ENCODE measurements at places on chromosomes 11 and 22.

GRCh38 chr22:43218786-43219185 lies 31.9 kb upstream of the TTLL12 start:
- DNase-seq: no peak

GRCh38 chr11:114183044-114183511 lies 113.1 kb upstream of the NNMT start:
- DNase-seq: no peak

DNA sequence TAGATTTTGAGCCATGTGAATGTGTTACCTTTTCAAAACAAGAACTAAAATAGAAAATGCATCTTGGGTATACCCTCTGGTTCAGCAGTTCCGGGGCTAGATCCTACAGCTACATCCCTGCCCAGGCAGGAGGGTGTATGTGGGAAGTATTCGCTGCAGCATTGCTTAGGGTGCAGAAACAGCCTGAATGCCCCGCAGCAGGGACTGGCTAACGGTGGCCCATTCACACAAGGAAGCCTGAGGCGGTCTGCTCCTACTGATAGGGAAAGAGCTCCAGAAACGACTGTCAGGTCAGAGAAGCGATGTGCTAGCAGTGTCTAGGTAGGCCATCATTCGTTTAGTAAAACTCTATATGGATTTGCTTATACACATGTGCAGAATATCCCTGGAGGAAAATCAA lies 9.9 kb upstream of the RASL10A start:
- DNase-seq: no peak

GRCh38 chr11:3003396-3004231 lies 11.5 kb upstream of the NAP1L4 start:
- no peak for DNase-seq

- no peak for DNase-seq
These were observed 18.0 kb downstream of the CNTF start for GRCh38 chr11:58640386-58641023.

- peak; percentile 72 for DNase-seq
These were observed 20.5 kb downstream of the LRRC55 start for GRCh38 chr11:57202281-57202680.

DNA sequence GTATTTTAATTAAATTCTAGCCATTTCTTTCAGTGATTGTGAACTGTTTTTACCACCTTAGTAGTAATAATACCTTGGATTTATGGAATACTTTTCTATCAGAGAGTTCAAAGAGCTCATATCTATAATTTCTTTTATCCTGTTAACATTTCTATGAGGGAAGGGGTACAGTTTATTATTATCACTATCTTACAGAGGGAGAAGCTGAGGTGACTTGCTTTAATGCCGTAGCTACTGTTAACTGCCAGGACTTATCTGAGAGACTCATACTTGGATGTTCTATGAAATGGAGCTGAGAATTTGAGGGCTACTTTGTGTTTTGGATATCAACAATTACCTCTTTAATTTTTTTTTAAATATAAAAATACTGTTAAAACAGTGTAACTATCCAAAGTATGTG lies 3.3 kb downstream of the REXO2 start:
- no peak for DNase-seq

- no peak for DNase-seq
These were observed 3.3 kb downstream of the IL17REL start for GRCh38 chr22:50009251-50009650.

GRCh38 chr11:61697764-61698163 lies 17.6 kb downstream of the DAGLA start:
- no peak for DNase-seq

DNA sequence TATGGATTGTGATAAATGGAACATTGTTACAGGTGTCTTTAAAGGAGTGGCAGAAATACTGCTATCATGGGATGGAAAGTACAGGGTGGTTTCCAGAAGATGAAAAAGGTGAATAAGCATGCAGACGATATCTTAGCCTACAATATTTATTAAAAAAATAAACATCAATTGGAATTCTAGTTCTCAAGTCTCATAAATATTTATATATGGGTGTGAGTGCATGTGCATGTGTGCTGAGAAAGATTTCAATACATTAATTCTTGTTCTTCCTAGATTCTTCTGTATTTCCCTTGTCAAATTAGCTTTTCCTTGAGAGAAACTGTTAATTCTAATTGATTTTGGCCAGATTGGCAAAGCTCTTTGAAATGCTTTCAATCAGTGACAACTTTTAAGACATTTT lies 618.2 kb downstream of the METTL15 start:
- no peak for DNase-seq

- no peak for DNase-seq
These were observed 883 bp upstream of the HMOX1 start for GRCh38 chr22:35380013-35380412.

DNA sequence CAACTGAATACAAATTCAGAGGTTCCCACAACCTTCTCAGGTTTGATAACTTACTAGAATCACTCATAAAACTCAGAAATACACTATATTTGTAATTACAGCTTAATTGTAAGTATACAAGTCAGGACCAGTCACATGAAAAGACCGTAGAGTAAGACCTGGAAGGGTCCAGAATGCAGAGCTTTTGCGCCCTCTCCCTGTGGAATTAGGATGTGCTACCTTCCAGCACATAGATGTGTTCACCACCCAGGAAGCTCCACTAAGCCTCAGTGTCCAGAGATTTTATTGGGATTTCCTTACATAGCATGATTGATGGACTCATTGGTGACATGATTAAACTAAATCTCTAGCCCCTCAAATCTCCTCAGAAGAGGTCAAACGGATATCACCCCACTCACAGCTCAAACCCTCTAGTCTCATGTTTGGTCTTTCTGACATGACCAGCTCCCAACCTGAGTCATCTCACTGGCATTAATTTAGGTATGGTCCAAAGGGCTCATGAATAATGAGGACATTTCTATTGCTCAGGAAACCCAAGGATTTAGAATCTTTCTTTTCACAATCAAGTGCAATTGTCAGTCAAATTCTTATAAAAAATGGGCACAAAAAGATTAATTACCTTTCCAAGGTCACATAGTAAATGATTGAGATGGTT lies 77.2 kb upstream of the UBASH3B start:
- no peak for DNase-seq

GRCh38 chr11:46216019-46216764 lies 61.3 kb upstream of the CREB3L1 start:
- DNase-seq: peak; percentile 18

GRCh38 chr11:64796757-64797541 lies 6.1 kb downstream of the MAP4K2 start:
- DNase-seq: no peak

DNA sequence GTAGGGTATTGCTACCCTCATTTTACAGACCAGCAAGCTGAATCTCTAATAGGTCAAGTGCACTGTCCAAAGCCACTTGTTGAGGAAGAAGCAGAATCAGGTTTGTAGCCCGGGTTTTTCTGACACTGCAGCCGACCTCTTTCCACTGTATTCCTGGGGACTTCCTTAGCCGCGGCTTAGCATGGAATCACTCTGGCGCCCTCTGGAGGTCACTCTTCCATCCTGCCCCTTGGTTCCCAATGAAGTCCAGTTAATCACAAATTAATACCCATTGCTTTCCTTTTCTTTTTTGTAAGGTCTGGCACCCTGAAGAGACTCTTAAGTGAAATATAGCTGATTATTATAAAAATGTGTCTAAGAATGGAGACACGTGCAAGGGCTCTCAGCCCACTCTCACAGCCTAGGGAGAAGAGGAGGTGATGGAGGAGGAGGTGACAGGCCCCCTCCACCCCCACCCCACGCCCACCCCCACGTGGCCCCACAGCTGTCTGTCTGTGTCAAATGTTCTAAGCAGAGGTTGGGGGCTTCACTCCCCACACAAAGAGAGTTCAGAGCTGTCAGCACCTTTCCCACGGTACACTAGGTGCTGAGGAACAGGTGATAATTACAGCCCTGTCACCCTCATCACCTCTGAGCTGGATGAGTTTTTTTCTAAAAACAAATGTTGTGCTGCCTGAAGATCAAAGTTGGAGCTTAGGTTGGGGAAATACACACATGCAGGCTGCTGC lies 57.7 kb upstream of the DRD2 start:
- peak; percentile 95 for DNase-seq

DNA sequence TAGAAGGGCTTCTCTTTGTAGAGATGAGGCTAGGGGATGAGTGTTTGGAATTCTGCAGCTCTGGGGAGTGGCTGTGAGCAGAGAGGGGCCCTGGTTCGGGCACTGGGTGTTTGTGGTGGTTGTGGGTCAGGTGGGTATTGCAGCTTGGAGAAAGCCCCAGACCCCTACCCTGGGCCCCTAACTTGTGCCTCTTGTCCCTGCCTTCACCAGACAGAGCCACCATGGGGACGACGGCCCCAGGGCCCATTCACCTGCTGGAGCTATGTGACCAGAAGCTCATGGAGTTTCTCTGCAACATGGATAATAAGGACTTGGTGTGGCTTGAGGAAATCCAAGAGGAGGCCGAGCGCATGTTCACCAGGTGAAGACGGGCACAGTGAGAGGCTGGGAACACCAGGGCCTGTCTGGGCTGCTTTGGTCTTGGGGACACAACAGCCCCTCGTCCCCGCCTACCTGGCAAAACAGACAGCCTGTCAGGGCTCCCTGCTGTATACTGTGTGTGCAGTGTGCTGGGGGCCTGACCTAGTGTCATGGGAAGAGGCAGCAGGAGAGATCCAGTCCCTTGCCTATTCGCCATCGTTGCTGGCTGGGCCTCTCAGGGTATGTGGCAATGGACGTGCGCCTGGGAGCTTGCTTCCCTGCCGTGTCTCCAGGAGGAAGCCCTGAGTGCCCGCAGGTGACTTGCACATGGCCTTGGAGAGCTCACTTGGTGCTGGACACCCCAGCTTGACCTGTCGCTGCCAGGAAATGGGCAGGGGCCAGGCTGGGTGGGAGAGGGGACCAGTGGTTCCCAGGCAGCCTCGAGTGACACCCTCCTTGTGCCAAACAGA lies 4.3 kb downstream of the INCENP start:
- DNase-seq: no peak

- DNase-seq: no peak
These were observed 11.3 kb downstream of the MYBPC3 start for GRCh38 chr11:47340980-47341775.

DNA sequence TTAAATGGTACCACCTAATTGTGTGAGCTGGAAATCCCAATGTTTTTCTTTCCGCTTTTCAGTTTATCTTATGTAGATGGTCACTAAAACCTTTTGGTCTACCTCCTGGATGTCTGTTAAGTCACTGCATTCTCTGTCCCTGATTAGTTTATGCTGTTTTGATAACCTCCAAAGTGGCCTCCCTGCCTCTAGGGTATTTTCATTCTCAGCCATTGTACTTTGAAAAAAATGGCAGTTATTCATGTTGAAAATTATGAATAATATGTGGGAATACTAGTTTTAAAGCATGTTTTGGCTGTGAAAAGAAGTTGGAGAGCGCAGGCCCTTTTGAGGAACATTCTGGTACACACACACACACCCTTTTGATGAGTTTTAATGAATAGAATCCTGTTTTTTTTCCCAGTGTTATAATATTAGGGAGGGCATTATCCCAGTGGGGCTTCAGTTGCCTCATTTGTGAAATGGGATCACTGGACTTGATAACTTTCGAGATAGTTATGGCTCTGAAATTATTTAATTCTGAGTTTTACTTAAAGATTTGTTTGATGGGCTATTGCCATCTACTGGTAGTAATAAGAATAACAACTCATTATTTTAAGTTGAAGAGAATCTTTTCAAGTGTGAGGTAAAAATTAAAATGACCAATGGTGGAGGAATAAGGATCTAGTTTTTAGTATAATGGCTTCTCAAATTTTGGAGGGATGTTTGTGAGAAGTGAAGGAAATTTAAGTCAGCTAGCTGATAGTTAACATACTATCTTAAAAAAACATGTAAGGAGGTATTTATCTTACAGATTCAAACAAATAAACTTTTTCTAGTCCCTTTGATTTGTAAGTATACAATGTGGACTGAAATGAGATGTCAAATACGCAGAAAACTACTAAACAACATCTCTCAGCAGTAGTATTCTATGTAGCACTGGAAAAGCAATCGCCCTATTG lies 3.9 kb downstream of the FDX1 start:
- DNase-seq: peak; percentile 59

DNA sequence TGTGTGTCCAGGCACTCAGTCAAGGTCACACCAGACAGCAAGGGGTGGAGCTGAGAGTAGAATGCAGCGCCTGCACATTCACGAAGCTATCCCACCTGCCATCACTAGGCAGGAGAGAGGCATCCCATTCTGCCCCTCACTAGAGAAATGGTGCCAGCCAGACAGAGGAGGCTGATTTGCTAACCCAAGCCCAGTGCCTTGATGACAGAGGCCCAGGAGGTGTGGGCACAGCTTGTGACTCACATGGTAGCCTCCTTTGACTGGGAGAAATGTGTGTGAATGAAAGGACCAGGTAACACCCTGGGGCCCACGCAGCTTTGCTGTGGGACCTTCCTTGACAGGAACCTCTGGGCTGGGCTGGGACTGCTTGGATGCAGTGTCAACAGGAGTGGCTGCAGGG lies 5.2 kb upstream of the NAALADL1 start:
- DNase-seq: no peak

- DNase-seq: no peak
These were observed 18.0 kb upstream of the APOA1 start for GRCh38 chr11:116855413-116855812.

DNA sequence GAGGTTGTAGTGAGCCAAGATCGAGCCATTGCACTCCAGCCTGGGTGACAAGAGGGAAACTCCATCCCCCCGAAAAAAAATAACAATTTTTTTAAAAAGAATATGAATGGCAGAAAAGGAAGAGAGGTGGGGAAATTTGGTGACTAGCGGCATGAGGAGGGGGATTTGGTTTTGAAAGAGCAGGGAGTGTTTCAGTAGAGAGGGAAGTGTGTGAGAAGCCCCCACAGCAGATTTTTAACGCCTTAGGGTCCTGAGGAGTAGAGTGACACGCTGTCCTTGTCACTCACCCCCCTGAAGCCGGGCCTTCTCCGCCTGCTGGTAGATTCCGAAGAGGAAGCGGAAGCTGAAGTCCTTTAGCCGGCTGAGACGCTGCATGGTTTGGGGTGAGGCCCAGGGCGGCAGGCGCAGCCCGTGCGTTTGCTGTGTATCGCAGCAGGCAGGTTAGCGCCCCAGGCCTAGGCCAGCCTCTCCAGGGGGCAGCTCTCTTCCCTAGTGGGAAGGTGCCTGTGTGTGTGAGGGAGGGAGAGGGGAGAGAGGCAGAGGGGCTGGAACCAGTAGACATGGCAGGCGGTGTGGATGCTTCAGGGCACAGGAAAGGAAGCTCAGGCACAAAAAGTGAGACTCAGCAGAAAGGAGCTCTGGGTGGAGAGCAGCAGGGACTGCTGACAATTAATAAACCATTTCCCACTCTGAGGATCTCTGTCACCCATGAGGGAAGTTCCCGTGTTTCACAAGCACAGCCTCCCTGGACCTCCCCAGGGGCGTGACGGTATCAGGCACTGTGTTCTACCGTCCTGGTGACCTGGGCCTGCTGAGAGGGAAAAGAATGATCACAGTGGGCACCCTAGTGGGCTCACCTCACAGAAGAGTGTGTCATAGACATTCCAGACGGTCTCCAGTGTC lies 3.9 kb downstream of the ACP2 start:
- no peak for DNase-seq

GRCh38 chr11:63802637-63803414 lies 10.4 kb upstream of the SPINDOC start:
- DNase-seq: peak; percentile 37
